ENCODE measurements at places on chromosomes 2 and 18. TPM values are rescaled to one million over a fixed set of nuclear protein-coding genes. Genes with fewer than 3 reads are reported as not detected.

RAD51AP2 gene
- polyA plus RNA-seq: not detected

- peak; percentile 66 for DNase-seq
These were observed 164.7 kb downstream of the AGAP1 start for GRCh38 chr2:235658351-235659174.

DNA sequence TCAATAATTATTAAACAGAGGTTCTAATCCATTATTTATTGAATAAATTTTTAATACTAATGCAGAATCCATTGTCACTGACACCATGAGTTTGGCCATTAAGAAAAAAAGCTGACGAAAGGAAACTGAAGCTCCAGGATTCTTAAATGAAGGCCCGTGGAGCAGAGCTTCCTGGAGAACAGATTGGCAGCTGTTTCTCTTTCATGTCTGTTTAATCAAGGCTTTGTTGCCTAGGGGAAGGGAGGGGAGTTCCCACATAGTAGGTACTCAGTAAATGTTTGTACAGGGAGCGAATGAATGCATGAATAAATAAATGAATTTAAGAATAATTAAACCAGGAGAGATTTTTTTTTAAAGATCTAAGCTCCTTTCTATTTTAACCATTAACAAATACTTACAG lies 315.1 kb upstream of the KLHL29 start:
- DNase-seq: no peak

DNA sequence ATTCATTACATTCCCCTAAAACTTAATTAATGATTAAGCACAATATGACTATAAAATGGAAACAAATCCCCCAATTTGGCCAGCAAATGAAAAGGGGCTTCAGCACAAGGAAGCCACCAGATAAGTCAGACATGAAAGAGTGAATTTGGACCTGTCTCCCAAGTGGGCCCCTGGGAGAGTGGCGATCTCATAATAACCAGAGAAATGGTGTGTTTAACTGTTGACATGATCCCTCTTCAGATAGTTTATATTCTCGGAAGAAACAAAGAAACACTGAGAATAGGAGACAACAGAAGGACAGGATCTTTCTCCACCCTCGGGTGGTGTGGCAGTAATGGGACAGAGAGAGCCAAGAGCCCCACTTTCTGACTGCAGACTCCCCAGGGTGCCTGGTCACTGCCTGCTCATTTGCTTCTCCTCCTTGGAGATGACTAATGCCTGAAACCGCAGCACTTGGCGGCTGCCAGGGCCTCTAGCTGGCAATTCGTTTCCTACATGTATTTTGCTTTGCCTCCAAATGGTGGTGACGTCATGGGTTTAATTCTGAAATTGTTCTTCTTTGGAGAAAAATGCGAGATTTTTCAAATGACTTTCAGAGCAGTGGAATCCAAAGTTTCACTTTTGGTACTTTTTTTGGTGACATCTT lies 46.4 kb upstream of the SPP2 start:
- DNase-seq: no peak

DNA sequence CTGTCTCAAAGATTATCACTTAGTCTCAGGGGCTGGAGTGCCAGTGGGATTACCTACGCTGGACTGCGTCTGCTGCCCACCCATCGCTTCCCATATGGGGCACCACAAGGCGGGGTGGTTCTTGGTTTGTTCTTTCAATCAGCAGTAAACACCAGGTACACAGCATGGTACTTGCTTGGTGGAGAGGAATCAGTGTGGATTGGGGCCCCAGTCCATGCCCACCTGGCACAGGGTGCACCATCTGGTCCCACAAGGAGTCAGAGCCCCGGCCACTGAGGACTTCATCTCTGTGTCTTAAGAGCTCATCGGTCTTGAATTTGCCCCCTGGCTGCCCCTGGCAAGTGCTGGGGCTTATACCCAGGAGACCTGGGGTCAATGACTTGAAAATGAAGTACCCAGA lies 96.2 kb downstream of the GLI2 start:
- no peak for DNase-seq

USP37 gene
- 1.6 TPM for polyA plus RNA-seq

OLA1 gene
- 76.4 TPM for polyA plus RNA-seq

CENPA gene
- 2.3 TPM for polyA plus RNA-seq

TEX44 gene
- polyA plus RNA-seq: not detected

DNA sequence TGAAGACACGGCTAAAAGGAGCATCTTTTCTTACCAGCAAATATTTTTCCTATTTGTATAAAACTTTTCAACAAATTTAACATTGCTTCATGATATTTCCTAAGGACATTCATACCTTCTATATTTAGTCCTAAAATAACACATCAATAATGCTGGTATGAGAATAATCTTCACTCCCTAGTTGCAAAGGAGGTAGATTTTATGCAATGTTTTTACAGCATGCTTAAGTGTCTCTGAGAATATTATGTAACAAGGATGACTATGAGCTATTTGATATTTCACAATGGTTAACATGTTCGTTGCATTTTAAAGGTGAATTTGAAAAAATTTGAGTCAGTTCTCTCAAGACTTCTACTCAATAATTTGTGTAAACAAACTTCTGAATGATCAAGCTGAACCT lies 506.7 kb downstream of the NUP35 start:
- no peak for DNase-seq

- no peak for DNase-seq
These were observed 41.5 kb downstream of the MARCHF7 start for GRCh38 chr2:159753797-159754196.

- DNase-seq: no peak
These were observed 2.8 kb upstream of the ECEL1 start for GRCh38 chr2:232490221-232491138.

GRCh38 chr2:156845806-156846558 lies 409.8 kb downstream of the GPD2 start:
- DNase-seq: no peak

DNA sequence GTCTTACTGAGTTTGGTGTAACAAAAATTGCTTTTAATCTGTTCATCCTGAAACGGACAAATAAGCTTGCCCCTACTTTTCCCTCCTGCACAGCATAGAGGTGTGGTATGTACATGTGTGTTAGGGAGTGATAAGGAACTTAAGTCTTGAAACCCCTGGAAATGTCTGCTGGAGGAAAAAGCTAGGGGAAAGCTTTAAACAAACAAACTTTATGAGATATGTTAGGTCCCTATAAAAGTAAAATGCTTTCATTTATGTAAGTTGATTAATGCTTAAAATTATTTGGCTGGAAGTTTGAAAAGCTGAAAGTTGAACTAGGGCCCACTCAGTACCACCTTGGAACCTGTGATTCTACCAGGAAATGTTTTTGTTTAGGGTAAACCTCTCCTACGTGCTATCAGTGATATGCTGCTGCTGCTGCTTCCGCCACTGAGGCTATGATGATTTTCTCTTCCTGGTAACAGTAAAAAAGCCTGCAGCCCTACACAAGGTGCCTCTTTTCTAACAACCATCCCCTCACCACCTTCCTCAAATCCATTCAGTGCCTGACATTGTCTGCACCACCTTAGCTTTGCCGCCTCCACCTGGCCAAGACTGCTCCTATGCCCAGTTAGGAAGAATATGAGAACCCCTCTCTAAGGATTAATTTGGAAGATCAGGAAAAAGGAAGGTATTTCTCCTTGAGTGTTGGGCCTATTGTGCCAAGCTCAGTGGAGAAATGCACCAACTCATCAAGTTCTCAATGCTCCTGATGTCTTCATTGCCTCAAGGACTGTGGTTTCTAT lies 2.5 kb upstream of the YES1 start:
- no peak for DNase-seq

GRCh38 chr2:139544186-139544851 lies 764.1 kb upstream of the NXPH2 start:
- no peak for DNase-seq

DNA sequence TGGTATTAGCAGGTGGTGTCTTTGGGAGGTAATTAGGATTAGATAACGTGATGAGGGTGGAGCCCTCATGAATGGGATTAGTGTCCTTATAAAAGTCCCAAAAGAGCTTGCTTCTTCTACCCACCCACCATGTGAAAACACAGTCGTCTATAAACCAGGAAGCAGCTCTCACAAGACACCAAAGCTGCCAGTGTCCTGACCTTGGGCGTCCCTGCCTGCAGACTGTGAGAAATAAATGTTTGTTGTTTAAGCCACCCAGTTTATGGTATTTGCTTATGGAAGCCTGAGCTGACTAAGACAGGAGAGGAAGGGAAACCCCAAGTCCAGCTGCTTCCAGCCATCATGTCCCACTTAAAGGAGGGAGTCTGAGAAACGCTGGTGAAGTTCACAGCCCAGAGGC lies 13.6 kb downstream of the ADI1 start:
- no peak for DNase-seq

GRCh38 chr2:58019229-58019628 lies 27.4 kb upstream of the VRK2 start:
- no peak for DNase-seq

DNA sequence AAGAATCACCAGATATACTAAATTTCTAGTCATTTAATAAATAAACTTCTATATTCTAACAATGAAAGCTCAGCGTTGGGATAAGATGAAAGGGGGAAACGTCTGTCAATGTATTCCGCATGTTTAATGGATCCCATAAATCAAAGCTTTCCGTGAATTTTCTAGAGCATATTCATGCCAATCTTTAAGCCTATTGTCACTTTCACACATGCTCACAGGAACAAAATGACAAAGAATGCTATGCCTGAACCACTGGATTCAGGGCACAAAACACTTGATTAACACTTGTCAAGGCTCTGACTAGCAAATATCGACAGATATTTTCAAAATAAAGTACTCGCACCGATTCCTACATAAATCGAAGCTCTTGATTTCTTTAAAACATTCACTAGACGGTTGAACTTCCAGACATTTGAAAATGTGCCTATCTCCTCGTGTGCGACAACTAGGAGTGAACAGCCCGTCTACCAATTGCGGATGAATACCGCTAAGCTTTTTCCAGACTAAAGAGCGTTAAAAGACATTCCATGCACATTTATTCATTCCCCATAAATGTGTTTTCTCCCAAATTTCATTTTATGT lies 1.8 kb downstream of the TLK1 start:
- peak; percentile 9 for DNase-seq

GRCh38 chr18:52216666-52217065 lies 123.3 kb upstream of the DCC start:
- no peak for DNase-seq

GRCh38 chr2:172434821-172435605 lies 7.6 kb downstream of the ITGA6 start:
- peak; percentile 64 for DNase-seq

- no peak for DNase-seq
These were observed 141.0 kb downstream of the ARL4C start for GRCh38 chr2:234355808-234356365.

EIF2AK3 gene
- 4.8 TPM for polyA plus RNA-seq

GALM gene
- polyA plus RNA-seq: 12.3 TPM

DNA sequence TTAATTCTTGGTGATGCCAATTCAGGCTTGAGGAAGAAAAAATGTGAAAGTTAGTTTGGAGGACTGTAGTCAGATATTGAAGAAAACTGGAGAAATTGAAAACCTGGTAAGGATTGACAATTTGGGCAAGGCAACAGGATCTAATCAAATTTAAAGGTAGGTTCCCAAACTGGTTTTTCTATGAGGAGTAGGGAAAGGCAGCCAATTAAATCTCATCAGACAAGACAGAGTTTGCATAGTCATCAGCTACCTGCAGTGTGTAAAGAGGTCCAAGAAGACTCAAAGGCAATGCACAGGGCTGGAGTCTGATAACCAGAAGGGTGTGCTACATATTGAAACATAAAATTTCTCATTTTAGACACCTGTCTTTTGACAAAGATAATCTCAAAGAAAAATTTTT lies 16.0 kb upstream of the CAB39 start:
- DNase-seq: no peak

GRCh38 chr2:202669841-202670240 lies 35.1 kb downstream of the FAM117B start:
- no peak for DNase-seq

GRCh38 chr2:11127761-11128160 lies 27.5 kb upstream of the SLC66A3 start:
- no peak for DNase-seq

DNA sequence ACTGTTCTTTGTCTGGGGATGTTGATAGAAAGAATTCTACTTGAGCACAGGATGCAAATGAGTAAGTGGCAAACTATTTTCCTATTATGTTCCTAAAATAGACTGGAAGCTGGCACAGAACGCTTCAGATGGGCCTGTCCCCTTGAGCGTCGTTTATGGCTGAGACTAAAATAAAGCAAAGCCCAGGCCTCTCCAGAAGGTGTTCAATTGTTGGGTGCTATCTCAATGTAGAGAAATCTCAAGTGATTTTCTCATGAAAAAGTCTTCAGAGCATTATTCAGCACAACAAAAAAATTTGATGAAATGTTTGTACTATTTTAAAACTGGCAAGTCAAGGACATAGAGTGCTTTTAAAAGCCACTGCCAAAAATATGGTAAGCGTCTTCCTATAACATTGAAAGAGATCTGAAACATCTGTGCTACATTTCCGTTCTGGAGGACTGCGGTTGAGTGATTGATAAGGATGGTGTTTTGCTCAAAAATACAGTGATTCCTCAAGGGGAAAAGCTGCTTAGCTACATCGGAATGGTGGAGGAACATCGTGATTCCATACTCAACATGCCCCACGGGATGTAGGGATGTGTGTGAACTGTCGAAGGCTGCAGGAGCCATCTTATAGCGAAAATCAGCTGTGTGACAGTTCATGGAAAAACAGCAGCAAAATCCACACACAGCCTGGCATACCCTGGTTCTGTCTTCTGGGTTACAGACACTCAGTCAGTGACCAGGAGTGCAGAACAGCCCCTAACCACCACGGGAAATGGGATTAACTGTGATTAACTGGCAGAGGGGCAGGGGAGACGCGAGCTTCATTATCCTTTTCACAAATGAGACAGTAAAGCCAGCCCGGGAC lies 10.4 kb upstream of the LRRFIP1 start:
- DNase-seq: no peak

GRCh38 chr2:231545105-231545902 lies 15.1 kb upstream of the NMUR1 start:
- DNase-seq: peak; percentile 50

GRCh38 chr18:62935994-62936393 lies 220.7 kb downstream of the PHLPP1 start:
- DNase-seq: no peak

- DNase-seq: no peak
These were observed 42.2 kb upstream of the CD28 start for GRCh38 chr2:203664029-203664755.
